ENCODE measurements at places on chromosomes 13 and 19. TPM values are rescaled to one million over a fixed set of nuclear protein-coding genes. Genes with fewer than 3 reads are reported as not detected.

The URAD gene
- not detected for total RNA-seq

The C1QTNF9 gene
- total RNA-seq: not detected

The ZIC2 gene
- 0.50 TPM for total RNA-seq

The SIAH3 gene
- 0.03 TPM for total RNA-seq

The OR10H1 gene
- not detected for total RNA-seq

The PCDH17 gene
- not detected for total RNA-seq

The SULT2B1 gene
- not detected for total RNA-seq

The CCDC70 gene
- not detected for total RNA-seq

The DLEU7 gene
- not detected for total RNA-seq

- no peak overlapping the region for H3K4me3 ChIP-seq
- no peaks in the 10 kb centered on the region for H3K36me3 ChIP-seq
- H3K4me1 ChIP-seq: peaks cover 5% of the 10 kb centered on the region
- DNase-seq: no peak
- no peaks in the 10 kb centered on the region for H3K27me3 ChIP-seq
These were observed 8.8 kb downstream of the ATP4B start for GRCh38 chr13:113649212-113649611.

DNA sequence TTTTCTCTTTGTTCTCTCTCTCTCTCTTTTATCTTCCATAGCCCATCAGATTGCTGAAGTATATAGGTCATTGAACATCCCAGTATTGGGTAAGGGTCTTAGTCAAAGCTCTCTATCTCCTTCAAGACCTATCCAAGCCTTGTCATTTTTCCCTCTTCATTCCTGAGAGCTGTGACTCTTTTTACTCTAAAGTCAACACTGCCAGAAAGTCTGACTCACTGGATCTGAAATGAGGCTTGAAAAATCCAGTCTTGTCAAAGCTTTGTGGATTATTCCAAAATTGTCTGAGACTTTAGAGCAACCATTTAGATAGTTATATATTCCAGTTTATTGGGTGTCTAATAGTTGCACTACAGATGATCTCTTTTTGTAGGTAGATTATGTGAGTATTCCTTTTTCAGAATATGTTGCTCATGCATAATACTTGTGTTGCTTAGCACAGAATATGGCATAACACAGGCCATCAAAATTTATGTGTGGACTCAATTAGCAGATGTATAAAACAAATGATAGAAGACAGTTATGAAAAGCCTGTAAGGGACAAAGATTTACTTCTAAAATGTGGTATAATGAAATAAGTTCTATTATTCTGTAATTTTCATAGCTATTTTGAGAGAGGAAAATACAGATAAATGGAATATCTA lies 389.3 kb upstream of the PCDH9 start:
- H3K36me3 ChIP-seq: no peaks in the 10 kb centered on the region
- H3K4me3 ChIP-seq: no peak overlapping the region
- no peak overlapping the region for H3K27ac ChIP-seq
- DNase-seq: no peak
- no peaks in the 10 kb centered on the region for H3K27me3 ChIP-seq

- peaks cover 6% of the 10 kb centered on the region for H3K27me3 ChIP-seq
- no peaks in the 10 kb centered on the region for H3K36me3 ChIP-seq
- no peaks in the 10 kb centered on the region for H3K4me1 ChIP-seq
- H3K27ac ChIP-seq: no peak overlapping the region
- no peak overlapping the region for H3K4me3 ChIP-seq
- DNase-seq: no peak
These were observed 8.6 kb downstream of the RDH8 start for GRCh38 chr19:10021863-10022262.

- no peaks in the 10 kb centered on the region for H3K4me1 ChIP-seq
- DNase-seq: no peak
- no peak overlapping the region for H3K27ac ChIP-seq
- H3K36me3 ChIP-seq: no peaks in the 10 kb centered on the region
- H3K27me3 ChIP-seq: peaks cover 4% of the 10 kb centered on the region
These were observed 12.9 kb upstream of the LRRC4B start for GRCh38 chr19:50580970-50581634.

GRCh38 chr13:33172400-33172799 lies 113.2 kb downstream of the STARD13 start:
- DNase-seq: no peak
- no peak overlapping the region for H3K27ac ChIP-seq
- no peaks in the 10 kb centered on the region for H3K36me3 ChIP-seq
- no peaks in the 10 kb centered on the region for H3K4me1 ChIP-seq
- no peak overlapping the region for H3K4me3 ChIP-seq

DNA sequence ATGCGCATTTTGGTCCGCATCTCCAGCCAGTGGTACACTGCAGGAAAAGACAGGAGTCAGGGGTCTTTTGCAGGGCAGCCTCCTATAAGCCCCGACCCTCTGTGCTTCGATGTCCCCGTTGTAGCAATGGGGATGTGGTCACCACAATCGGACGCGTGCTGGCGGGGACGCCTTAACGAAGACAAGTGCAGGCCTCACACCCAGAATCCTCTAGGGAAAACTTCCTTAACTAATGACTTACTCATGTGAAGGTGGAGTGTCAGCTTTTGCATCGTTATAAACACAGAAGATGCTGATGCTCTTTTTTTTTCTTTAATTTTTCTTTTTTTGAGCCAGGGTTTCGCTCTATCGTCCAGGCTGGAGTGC lies 22.1 kb downstream of the VASP start:
- no peaks in the 10 kb centered on the region for H3K27me3 ChIP-seq
- no peak overlapping the region for H3K27ac ChIP-seq
- no peak for DNase-seq
- H3K36me3 ChIP-seq: peaks cover 44% of the 10 kb centered on the region
- H3K4me3 ChIP-seq: no peak overlapping the region

- no peak for DNase-seq
- peaks cover 15% of the 10 kb centered on the region for H3K4me1 ChIP-seq
- peak overlapping the region; percentile 81 for H3K27ac ChIP-seq
- no peaks in the 10 kb centered on the region for H3K27me3 ChIP-seq
- H3K4me3 ChIP-seq: peak overlapping the region; percentile 88
- peaks cover 22% of the 10 kb centered on the region for H3K36me3 ChIP-seq
These were observed 716 bp downstream of the ZNF573 start for GRCh38 chr19:37778613-37779126.

DNA sequence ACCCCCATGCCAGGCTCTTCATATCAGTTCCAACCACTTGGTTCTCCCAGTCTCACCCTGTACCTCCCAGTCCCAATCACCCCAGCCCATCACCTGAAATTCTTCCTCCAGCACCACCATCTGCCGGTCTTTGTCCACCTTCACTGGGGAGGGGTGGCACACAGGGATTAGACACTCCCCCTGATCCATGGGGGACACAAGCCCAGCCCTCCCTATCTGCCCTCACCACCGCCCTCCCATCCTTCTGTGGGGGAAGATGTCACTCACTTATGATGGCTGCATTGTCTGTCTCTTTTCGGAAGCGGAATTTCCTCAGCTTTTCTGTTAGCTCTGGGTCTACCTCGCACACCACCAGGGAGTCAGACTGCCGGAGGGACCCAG lies 685 bp downstream of the GMFG start:
- peaks cover 35% of the 10 kb centered on the region for H3K36me3 ChIP-seq
- H3K27ac ChIP-seq: peak overlapping the region; percentile 97
- H3K27me3 ChIP-seq: no peaks in the 10 kb centered on the region
- peak overlapping the region; percentile 98 for H3K4me3 ChIP-seq

GRCh38 chr13:40269086-40269485 lies 397.4 kb downstream of the FOXO1 start:
- peaks cover 21% of the 10 kb centered on the region for H3K4me1 ChIP-seq
- H3K36me3 ChIP-seq: no peaks in the 10 kb centered on the region
- H3K27me3 ChIP-seq: no peaks in the 10 kb centered on the region
- no peak overlapping the region for H3K27ac ChIP-seq

GRCh38 chr13:33153421-33154404 lies 131.8 kb downstream of the STARD13 start:
- no peak for DNase-seq
- no peak overlapping the region for H3K27ac ChIP-seq
- H3K4me1 ChIP-seq: no peaks in the 10 kb centered on the region
- H3K27me3 ChIP-seq: no peaks in the 10 kb centered on the region
- no peak overlapping the region for H3K4me3 ChIP-seq

All from activated CD4-positive, alpha-beta memory T cell treated with anti-CD3 and anti-CD28 coated beads, Interleukin-2, amount 10 ng/mL, durations not matched to agents 7 days and 5 days (primary cell).